ENCODE measurements at places on chromosomes 13 and 19.

GRCh38 chr13:100526318-100527000 is 62.1 kb downstream of the GGACT start:
- DNase-seq = no peak

GRCh38 chr19:34851277-34851804 is 75.4 kb upstream of the ZNF30 start:
- DNase-seq = no peak

- no peak for DNase-seq
Measured at GRCh38 chr19:40724315-40724714, 7.4 kb downstream of the ITPKC start.

DNA sequence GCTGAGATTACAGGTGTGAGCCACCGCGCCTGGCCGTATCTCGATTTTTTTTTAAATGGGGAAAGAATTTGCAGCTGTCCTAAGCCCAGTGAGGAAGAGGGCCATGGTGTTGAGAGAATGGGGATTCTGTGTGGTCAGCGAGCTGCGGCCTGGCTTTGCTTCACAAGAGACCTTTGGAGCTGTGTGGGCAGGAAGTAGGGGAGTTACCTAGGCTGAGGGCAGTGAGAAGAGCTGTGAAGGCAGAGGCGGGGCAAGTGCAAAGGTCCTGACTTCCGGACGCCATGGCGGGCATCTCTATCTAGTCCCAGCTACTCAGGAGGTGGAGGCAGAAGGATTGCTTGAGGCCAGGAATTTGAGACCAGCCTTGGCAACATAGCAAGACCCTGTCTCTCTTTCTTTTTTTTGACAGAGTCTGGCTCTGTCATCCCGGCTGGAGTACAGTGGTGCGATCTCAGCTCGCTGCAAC is 4.9 kb downstream of the AP2A1 start:
- no peak for DNase-seq
